ENCODE measurements at places on chromosomes 2 and 18. TPM values are rescaled to one million over a fixed set of nuclear protein-coding genes. Genes with fewer than 3 reads are reported as not detected.

DNA sequence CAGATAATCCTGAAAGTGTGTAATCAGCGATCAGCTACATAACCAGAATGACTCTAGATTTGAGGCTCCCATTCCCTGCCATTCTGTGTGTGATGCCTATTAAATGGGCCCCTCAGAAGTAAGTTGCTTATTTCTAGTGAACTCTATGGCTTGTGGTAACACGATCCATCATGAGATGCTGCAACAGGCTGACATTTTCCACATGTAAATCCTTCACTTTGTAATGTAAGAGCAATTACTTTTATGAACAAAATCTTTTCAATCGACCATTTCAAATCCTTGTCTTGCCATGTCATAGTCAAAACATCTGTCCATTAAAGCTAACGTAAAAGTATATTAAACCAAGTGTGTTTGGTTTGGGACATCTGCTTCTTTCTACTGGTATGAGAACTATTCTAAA is 175.9 kb upstream of the ETAA1 start:
- no peak for DNase-seq

GRCh38 chr2:121902171-121902591 is 146.7 kb downstream of the TSN start:
- DNase-seq: no peak

DNA sequence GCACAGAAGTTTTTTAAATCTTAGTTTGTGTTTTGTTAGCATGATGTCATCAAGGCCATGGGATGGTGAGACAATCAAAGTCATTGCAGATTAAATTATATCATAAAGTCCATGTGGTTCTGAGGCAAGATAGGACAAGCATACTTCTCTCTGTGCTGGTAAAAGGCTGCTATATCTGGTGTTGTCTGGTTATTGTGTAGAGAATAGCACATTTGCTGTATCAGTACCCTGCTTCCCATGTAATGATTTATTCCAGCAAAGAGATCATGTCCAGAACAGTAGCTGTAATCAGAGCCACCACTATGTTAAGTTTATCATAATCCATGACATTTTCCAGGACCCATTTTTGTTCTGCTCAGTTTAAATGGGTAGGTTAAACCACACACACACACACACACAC is 123.0 kb downstream of the TTC27 start:
- no peak for DNase-seq

GRCh38 chr2:182379241-182379640 is 47.6 kb downstream of the PDE1A start:
- DNase-seq: no peak

- no peak for DNase-seq
Measured at GRCh38 chr2:69026026-69026425, 13.0 kb downstream of the ANTXR1 start.

DNA sequence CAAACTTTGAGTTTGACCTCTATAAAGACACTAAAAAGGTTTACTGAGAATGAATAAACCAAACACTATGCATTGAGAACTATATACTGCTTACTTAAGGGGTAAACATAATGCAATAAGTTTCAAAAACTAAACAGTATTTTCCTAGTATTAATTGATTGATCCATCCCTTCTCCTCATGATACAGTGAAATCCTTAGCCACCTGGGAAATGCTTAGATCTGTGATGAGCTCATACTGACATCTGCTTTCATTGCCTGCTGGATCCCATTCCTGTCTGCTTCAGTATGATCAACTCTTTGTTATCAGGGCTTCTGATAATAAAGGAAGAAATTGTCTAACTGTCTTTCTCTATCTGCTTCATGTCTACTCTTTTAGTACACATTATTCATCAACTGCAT is 74.9 kb upstream of the UBE2E3 start:
- DNase-seq: no peak

DNA sequence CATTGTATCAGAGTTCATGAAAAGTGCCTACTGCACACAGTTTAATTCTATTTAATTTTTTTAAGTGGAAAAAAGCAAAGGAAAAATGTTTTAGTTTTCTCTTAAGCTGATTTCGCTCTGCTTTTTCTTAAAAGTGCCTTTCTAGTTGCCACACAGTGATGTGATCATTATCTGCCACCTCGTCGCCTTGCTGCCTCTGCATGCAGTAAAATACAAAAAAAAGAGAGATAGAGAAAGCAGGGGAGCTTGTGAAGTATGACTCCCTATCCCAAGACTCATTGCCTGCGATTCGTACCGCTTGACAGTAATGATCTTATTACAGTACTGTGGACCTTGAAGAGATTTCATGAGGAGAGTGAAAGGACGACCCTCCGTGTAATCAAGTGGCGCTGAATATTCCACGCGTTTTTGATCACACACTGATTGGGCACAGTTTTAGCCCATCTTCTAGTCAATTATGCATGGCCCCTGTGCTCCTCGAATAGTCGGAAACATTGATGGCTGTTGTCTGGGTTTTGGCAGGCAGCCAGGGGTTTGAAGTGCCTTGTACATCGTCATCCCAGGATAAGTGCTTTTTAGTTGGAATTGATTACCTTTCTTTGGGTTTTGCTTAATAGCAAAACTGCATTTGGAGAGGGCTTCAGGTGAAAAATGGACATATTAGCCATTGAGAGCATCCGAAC is 188.3 kb downstream of the GBX2 start:
- DNase-seq: no peak

DNA sequence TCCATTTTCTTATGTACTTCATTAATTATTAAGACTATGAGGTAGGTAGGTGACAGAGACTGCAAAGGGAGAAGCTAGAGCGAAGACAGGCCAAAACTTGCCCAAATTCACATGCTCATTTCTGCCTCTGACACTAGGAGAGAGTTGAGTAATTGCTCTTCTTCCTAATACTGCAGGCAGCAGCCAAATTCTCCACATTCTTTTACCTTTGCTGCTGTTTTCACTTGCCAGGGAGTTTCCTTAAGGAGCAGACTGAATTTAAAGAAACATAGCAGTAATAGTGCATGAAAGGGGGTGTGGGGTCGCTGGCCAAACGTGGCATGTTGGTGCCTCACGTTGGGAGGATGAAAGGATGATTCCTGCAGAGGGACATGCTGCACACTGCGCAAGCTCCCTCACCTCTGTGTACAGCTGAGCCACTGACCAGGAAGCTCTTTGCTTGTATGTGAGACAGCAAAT is 12.3 kb downstream of the CRIM1 start:
- DNase-seq: peak; percentile 76

GRCh38 chr2:22274661-22275060 is 1110.3 kb upstream of the KLHL29 start:
- DNase-seq: no peak

- no peak for DNase-seq
Measured at GRCh38 chr2:54258166-54258565, 2.1 kb upstream of the TSPYL6 start.

DNA sequence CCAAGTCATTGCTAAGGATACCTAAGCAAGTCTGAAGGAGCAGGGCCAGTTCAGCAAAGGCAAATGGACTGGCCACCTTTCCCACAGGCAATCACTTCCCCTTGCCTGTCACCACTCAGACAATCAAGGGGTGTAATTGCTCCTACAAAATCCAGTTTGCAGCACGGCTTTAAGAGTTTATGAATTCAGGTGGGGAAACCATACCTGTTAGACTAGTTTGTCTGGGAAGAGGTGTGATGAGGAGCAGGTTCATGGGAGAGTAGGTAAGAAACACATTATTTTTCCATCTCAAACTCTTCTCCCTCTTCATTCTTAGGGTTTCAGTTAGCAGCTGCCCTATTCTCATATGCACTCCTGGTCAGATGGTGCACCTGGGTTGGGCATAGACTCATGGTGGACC is 102.5 kb downstream of the EVA1A start:
- DNase-seq: peak; percentile 72

DNA sequence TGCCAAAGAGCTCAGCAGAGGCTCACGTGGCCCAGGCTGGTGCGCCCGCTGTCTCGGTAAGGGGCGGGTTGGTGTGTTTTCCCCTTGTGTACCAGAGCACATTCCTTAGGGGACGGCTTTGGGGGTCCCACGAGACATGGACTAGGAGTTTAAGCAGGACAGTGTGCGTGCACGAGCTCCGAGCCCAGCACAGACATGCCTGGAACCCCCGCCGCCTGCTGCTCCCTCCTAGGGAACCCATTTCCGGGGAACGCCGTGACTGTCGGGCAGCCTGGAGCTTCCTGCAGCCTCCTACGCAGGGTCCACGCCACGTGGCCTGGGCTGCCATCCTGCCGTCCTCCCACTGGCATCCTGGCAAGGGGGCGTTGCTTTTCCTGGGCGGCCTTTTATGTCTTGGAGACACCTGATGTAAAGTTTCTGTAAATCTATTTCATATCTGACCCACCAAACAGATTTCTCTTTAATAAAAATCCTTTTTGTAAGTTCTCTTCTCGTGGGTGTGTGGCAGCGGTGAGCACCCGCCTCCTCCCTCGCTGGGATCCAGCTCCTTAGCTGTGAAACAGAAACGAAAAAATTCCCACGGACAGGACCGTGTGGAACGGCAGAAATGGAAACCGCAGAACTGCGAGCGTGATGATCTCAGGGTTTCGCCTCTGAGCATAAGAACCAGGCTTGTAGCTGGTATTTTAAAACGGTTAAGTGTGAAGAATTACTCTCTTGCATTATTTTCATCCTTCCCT is 43.5 kb upstream of the KCNG2 start:
- no peak for DNase-seq

DNA sequence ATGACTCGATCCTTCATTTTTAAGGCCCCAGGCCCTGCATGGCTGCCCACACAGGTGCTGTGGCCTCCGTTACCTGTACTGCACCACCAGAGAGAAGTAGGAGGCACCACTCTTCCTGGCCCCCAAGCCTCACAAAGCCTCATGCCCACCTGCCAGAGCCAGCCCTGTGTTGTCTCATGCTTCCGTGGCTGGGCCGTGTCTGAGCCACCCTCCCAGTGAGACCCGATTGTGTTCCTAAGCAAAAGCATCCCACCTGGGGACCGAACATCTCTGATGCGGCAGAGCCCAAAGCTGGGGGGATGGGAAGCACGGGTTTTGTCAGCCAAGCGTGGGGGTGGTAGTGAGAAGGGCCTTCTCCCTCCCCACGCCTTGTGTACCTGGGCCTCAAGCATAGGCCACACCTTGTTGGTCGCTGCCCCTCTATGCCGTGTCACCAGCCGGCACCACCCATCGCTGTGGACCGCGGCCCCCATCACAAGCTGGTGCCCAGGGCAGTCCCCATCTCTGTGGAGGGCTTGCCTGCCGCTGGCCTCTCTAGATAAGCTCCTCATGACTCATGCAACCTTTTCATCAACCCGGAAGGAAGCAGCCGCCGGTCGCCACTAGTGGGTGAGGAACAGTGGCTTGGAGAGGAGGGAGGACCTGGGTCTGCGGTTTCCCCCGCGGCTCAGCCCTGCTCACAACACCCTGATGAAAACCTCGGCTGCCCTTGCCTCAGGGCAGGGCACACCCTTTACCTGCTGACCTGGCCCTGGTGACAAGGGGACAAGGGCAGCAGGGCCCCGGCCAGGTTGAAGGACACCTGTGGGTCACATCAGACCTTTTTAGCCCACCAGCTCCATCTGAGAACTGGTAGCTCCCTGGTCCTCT is 2.7 kb upstream of the RNPEPL1 start:
- DNase-seq: peak; percentile 99

DNA sequence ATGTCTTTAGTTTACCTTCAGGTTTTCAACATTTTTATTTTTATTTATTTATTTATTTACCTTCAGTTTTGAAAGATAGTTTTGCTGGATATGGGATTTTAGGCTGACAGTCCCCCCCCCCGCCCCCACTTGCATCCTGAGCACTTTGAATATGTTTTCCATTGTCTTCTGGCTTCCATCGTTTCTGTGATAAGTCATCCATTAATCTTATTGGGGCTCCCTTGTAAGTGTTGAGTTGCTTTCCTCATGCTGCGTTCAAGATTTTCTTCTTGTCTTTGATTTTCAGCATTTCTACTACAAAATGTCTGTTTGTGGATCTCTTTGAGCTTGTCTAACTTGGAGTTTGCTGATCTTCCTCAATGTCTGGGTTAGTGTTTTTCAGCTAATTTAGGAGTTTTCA is 19.4 kb upstream of the LDLRAD4 start:
- DNase-seq: no peak

GRCh38 chr2:159609811-159610549 is 6.4 kb downstream of the BAZ2B start:
- DNase-seq: no peak

DNA sequence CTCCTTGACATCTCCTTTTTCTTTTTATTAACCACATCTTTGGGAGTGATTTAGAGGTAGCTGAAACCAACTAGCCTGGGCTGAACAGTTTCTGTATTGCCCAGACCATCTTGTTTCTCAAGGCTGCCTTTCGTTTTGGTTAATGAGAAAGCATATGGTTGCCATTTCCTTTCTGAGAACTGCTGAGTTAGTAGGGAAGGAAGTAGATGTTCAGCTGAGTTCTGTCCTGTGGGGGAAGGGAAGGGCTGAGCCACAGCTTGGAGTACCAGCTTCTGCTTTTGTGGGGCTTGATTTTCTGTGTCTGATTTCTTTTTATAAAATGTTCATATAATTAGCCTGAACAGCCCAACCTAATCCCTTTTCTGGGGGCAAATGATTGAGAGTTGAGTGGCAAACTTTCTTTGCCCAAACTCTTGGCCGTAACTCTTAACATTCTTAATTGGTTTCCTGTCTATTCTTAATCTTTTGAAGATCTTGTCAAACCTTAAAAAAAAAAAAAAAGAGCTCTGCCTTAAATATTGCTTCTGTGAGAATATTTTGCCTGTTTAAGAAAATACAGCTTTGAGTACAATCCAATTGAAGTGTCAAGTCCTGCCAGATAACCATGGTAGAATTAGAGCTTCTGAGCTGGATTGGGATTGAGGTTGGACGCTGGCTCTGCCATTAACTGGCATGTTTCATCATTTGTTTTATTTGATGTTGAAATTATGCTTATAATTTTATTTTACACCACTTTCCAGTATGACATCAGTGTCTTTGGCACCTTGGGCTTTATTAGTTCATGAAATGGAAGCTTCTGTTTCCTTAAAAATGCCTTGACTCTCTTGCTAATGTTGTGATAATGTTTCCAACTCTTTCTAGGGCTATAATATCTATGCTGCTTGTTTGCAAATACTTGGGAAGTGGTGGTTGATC is 1.9 kb upstream of the NABP1 start:
- DNase-seq: no peak

DNA sequence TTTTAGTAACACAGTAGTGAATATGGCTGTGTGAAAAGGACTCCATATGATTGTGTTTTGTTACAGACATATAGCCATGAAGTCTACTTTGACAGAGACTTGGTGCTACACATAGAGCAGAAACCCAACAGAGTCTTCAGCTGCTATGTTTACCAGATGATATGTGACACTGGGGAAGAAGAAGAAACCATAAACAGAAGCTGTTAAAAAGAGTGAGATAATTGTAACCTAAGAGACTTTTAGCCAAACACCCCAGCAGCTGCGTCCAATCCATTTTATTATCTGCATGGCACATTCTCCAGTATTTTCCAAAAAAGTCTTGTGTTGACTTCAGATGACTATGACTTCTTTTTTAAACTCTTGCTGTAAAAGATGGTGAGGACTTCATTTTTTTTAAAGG is 41.4 kb upstream of the CYBRD1 start:
- DNase-seq: no peak

DNAJC5G gene
- not detected for total RNA-seq

MC5R gene
- not detected for total RNA-seq

PRPF40A gene
- total RNA-seq: 94.1 TPM

TMEM182 gene
- total RNA-seq: 12.9 TPM

GAREM2 gene
- 1.7 TPM for total RNA-seq

SKOR2 gene
- total RNA-seq: not detected

HS1BP3 gene
- 16.2 TPM for total RNA-seq

SPTBN1 gene
- total RNA-seq: 234 TPM

Measured in PC-9 (cell line).